ENCODE measurements at places on chromosomes 1 and 21.

DNA sequence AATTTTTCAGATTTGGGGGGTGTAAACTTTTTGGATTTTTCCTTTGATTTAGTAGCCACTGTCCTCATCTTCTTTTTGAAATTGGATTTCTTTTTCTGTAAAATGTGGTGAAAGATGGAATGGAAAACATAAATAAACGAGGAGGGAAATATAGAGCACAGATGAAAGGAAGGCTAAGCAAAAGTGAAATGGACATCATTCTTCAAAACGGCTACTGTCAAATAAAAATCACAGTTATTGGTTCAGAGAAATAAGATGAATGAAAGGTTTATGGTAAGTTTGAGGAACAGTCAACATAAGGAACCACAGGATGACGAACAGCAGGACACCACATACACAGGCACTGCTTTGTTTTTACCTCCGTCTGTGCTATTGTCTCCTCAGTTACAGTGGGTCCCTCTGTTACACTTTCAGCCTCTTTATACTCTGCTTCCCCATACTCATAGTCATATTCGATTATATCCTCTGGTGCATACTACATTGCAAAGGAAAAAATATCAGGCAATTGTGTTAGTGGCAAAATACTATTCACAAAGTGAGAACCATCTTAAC is 82.4 kb downstream of the COL11A1 start:
- no peak for DNase-seq

DNA sequence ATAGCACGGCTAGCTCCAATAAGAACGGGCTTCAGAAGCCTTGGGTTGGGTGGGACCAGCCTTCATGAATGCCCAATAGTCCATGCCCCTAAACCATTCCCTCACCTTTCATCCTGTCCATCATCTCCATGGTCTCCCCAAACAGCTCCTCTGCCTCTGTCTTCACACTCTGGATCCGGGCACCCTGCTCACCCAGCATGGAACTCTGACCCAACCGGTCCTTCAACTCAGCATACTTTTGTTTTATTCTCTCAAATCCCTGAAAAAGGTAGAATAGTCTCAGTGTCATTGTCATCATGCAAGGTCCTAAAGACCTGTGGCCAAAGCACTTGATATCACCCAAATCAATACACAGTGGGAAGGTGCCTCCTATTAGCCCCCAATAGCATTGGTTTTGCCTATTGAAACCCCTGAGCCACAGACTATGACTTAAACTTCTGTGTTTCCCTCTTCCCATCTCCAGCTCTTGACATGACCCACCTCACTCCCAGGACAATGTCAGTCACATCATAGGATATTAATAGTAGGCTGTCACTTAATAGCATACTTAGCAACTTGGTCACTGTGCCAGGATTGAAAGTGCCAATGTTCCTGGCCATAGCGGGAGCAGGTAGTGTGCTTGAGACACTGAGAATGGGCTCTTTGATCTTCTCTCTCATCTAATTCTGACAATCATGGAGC is 33.0 kb downstream of the CAMK1G start:
- DNase-seq: no peak

- DNase-seq: no peak
Observed at GRCh38 chr1:85317560-85317959, 41.1 kb upstream of the BCL10 start.

- no peak for DNase-seq
Observed at GRCh38 chr1:212951126-212951946, 995 bp downstream of the VASH2 start.

DNA sequence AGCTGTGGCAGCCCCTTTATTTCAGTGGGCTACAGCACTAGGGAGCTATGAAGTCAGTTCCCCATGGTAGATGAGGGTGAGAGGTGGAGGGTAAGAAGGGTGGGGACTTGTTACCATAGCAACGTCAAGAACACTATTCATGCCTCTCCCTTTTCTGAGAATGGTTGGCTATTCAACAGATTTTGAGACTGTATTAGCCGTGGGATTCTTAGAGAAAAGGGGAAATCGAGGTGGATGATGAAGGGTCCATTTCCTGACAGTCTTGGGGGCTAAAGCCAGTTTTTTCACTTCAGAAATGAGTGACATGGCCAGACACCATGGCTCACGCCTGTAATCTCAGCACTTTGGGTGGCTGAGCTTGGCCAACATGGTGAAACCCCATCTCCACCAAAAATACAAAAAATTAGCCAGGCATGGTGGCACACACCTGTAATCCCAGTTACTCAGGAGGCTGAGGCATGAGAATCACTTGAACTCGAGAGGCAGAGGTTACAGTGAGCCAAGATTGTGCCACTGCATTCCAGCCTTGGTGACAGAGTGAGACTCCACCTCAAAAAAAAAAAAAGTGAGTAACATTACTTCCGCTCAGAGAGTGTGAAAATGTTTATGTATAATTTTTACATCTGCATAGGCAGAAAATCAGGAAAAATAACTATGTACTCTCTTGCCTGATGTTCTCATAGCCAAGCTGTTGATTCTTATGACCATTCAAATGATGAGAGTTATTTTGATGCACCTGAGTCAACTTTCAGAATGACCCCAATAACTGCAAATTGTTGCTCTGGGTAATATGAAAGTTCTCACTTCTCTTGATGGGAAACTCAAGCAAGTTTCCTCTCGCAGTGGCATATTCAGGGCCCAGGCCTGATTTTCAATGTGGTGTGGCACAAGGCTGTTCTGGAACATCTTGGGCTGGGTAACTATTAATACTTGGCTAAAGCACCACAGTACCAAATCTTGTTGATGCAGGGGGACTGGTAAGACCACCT is 23.2 kb upstream of the RGSL1 start:
- DNase-seq: no peak

DNA sequence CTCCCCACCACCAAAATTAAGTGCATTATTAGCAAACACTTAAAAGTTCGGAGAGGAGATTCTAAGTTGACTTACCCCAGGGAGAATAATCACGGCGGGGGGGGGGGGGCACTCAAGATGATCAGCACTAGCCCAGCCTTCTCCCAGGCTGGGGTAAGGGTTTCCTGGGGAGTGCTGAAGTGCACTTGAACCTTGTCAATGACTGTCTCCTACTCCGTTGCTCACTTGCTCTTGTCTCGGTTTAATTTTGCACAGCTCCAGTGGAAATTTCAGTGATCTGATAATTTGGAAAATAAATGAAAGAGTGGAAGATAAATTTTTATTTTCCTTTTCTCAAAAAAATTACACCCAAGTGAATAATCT is 59.2 kb downstream of the PBX1 start:
- DNase-seq: no peak

GRCh38 chr1:41895552-41895951 is 23.2 kb downstream of the HIVEP3 start:
- DNase-seq: no peak

- no peak for DNase-seq
Observed at GRCh38 chr1:112257043-112257835, 138.8 kb upstream of the CTTNBP2NL start.

DNA sequence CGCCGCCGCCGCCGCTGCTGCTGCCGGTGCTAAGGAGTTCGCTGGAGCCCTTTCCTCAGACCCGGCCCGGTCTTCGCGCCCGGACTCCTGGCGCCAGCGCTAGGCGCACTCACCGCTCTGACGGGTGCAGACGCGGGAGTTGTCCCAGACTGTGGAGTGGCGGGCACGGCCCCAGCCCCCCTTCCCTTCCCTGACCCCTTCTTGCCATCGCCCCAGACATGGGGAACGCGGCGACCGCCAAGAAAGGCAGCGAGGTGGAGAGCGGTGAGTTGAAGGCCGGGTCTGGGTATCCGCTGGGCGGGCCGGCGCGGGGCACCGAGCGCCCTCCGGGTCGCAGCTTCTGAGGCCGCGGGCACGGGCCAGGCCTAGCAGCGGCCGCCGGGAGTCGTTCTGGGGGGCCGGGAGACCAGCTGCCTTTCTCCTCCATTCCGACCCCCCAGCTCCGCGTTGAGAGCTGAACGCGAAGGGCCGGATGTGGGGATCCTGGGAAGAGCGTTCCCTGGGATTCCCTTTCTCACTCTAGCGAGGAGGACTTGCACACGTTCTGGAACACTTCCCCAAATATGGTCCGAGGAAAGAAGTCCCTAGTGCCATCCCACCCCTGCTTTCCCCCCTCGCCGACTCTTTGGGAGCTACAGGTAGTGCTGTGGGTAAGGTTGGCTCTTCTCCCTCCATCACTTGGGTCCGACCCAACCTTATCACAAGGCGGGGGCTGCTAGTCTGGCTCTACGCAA is 65.8 kb upstream of the PRKACB start:
- DNase-seq: no peak

DNA sequence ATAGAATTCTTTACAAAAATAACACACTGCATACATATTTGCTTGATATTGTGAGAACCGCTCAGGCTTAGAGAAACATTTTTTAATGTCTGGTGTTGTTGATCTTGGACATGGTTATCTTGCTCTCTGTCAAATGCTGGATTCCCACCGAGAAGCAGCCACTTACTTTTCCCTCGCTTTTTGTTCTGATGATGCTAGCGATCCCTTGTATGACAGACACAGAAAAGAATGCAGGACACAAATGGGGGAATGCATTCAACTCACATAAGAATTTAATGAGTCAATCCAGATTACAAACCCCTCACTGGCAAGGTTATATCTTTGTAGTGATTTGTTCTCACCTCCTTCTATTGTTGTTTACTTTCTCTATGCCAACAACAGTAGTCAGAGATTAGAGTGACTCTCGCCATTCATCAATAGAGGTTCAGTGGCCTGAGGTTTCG is 76.8 kb upstream of the AKT3 start:
- no peak for DNase-seq

DNA sequence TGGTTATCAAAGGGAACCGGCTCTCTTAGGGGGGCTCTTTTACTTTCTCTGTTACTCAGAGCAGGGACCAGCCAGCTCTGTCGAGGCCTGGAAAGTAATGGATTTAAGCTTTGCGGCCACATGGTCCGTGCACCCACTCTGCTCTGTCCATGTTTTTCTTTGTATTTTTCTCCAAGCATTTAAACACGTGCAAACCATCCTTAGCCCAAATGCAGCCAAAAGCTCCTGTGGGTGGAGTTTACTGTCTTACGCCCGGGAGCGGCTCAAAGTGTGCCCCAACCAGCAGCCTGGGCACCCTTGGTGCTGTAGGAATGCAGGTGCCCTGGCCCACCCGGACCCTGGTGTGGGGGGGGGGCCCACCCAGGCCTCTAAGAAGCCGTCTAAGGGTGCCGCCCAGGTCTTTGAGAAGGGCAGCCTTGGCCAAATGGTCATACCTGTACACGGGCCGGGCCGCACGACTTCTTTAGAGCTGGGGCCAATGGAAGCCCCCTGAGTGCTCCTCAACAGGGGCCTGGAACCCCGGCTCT is 29.2 kb upstream of the POFUT2 start:
- DNase-seq: no peak

DNA sequence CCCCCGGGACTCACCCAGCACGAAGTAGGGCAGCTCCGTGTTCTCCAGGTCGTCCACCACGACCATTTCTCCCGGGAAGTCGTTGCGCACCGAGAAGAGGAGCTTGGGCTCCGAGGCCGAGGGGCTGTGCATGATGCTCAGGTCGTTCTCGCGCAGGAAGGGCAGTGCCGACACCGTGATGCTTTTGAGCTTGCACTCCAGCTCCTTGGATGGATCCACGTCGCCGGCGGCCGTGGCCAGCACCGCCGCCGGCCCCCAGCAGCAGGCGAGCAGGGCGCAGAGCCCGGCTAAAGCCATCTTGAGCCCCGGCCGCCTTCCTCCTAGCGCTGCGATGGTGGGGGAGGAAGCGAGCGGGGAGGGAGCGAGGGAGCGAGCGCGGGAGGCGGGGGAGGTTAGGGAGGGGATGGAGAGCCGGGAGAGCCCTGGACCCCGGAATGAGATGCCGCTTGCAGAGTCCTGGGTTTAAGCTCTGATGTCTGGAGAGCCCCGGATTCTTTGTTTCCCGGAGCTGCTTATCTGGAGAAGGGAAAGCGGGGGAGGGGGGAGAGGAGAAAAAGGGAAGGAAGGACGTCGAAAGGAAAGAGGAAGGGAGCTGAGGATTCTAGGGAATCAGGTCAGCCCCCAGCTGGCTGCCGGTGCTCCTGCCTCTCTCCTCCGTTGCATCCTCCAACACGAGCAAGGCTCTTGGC is at the start of gene ASTN1:
Gene ASTN1 (minus strand): TSS at position 333 of the 689 bp plus-strand sequence. CDS start 36 bp downstream, at position 297.
- DNase-seq: no peak

GRCh38 chr1:152621993-152622392 is 910 bp downstream of the LCE3A start:
- DNase-seq: no peak

DNA sequence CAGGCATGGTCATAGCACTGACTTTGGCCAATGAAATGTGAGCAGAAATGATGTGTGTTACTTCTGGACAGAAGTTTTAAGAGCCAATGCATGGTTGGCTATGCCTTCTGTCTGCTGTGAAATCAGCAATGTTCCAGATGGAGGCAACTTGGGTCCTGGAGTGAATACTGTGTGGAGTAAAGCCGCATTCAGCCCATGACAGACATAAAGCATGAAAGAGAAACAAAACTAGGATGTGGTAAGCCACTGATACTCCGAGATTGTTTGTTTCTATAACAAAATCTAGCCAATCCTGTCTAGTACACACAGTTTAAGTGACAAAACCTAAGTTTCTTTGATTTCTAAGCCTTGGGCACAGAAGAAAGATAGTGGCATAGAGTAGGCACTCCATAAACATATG is 47.1 kb upstream of the ARHGAP29 start:
- no peak for DNase-seq

- no peak for DNase-seq
Observed at GRCh38 chr1:23069149-23069548, 49.9 kb downstream of the KDM1A start.

DNA sequence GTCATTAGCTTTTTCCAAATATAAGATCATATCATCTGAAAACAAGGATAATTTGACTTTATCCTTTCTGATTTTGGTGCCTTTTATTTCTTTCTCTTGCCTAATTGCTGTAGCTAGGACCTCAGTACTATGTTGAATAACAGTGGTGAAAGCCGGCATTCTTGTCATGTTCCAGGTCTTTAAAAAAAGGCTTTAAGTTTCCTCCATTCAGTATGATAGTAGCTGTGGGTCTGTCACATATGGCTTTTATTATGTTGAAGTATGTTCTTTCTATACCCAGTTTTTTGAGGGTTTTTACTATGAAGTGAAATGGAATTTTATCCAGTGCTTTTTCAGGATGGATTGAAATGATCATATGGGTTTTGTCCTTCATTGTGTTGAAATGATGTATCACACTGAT is 115.8 kb downstream of the DUSP10 start:
- DNase-seq: no peak

- DNase-seq: no peak
Observed at GRCh38 chr1:180952657-180953013, 39.9 kb downstream of the KIAA1614 start.

DNA sequence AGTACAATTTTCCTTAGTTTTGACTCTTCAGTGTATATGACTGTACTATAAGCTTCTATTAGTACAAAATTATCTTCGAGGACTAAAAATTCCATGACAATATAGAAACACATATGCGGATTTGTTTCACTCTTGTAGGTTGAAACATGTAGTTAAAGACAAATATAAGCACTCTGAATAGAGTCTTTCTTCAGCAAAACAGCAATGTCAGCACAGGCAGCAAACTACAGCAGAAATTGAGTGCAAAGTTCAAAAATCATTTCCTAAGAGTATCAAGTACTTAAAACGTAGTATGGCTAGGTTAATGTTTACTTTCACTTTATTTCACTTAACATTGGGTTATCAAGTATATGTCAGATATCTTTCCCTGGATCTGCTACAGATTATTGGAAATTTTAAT is 106.7 kb downstream of the FAF1 start:
- no peak for DNase-seq
